Metanephros (tissue), 2 donors: ENCODE measurements at places on chromosomes 1 and 21. TPM values are rescaled to one million over a fixed set of nuclear protein-coding genes. Genes with fewer than 3 reads are reported as not detected.

The MFAP2 gene
- total RNA-seq = 66.2 TPM

The EXO5 gene
- total RNA-seq = 7.4 TPM

The ETV3L gene
- not detected for total RNA-seq

The CFHR3 gene
- total RNA-seq = 0.23 TPM

The ANKRD65 gene
- total RNA-seq = 6.9 TPM
